ENCODE measurements at places on chromosomes 1 and 21. TPM values are rescaled to one million over a fixed set of nuclear protein-coding genes. Genes with fewer than 3 reads are reported as not detected.

DNAI4 gene
- 3.7 TPM for total RNA-seq

CSDE1 gene
- total RNA-seq, result 410 TPM

HAO2 gene
- total RNA-seq, result not detected

DNA sequence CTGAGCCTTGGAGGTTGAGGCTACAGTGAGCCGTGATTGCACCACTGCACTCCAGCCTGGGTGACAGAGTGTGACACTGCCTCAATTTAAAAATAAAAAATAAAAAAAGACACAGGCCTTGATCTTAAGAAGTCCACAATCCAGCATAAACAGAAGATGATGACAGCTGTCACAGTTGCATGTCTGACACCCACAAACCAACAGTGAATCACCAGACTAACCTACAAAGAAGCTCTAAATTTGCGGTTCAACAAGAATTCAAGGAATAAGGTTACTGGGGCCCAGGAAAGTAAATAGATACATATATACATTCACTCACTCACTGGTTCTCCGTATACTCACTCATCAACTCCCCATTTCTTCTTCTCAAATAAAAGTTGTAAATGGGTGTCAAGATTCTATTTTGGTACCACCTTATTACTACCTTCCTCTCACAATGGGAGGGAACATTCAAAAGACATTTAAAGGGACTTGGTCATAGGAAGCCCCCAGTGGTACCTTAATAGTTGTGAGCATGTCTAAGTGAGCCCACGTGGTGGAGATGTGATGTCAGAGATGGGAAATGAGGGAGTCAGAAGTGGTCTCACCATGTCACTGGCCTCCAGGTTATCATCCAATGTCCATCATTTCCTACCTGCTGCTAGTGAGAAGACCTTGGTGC, 66.9 kb upstream of the PRDX6 start:
- no peak overlapping the region for H3K4me3 ChIP-seq
- no peak for DNase-seq
- H3K4me1 ChIP-seq, result peaks cover 38% of the 10 kb centered on the region
- peak overlapping the region; percentile 52 for H3K27ac ChIP-seq
- no peaks in the 10 kb centered on the region for H3K27me3 ChIP-seq

DNA sequence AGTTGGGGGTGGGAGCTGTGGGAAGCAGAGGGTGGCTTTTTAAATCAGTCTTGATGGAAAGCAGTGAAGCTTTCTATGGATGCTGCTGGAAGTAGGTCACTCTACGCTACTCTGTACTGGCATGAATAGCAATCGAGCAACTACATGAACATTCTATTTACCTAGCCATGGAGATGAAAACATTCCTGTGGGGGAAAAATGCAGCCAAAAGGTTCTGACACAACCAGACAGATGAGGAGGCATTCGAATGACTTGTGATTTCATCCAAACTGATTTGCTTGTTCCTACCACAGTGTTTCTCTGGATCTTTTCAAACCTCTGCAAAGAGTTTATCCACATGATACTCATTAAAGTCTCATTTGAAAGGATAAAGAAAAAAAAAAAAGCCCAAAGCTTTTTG, 95.0 kb downstream of the ASTN1 start:
- no peak for DNase-seq
- H3K27ac ChIP-seq, result no peak overlapping the region

GRCh38 chr1:37158113-37158749, 123.9 kb upstream of the GRIK3 start:
- H3K27ac ChIP-seq, result no peak overlapping the region
- no peaks in the 10 kb centered on the region for H3K36me3 ChIP-seq
- peak; percentile 23 for DNase-seq
- H3K4me3 ChIP-seq, result no peak overlapping the region
- no peaks in the 10 kb centered on the region for H3K27me3 ChIP-seq
- H3K4me1 ChIP-seq, result no peaks in the 10 kb centered on the region

- no peaks in the 10 kb centered on the region for H3K27me3 ChIP-seq
- H3K27ac ChIP-seq, result no peak overlapping the region
- H3K36me3 ChIP-seq, result no peaks in the 10 kb centered on the region
- DNase-seq, result no peak
Measured at GRCh38 chr1:204321665-204322064, 38.1 kb downstream of the PLEKHA6 start.

GRCh38 chr1:186657481-186657880, 22.7 kb downstream of the PTGS2 start:
- no peaks in the 10 kb centered on the region for H3K4me1 ChIP-seq
- no peak overlapping the region for H3K4me3 ChIP-seq
- no peak for DNase-seq
- no peaks in the 10 kb centered on the region for H3K36me3 ChIP-seq
- no peaks in the 10 kb centered on the region for H3K27me3 ChIP-seq
- no peak overlapping the region for H3K27ac ChIP-seq

GRCh38 chr21:41589131-41589530, 81.2 kb upstream of the TMPRSS2 start:
- peaks cover 9% of the 10 kb centered on the region for H3K27me3 ChIP-seq
- no peak overlapping the region for H3K27ac ChIP-seq
- no peak overlapping the region for H3K4me3 ChIP-seq
- DNase-seq, result no peak
- H3K36me3 ChIP-seq, result no peaks in the 10 kb centered on the region
- no peaks in the 10 kb centered on the region for H3K4me1 ChIP-seq

GRCh38 chr21:30710499-30710898, 8.1 kb downstream of the KRTAP21-3 start:
- no peak overlapping the region for H3K27ac ChIP-seq
- H3K4me3 ChIP-seq, result no peak overlapping the region
- H3K27me3 ChIP-seq, result no peaks in the 10 kb centered on the region
- no peaks in the 10 kb centered on the region for H3K4me1 ChIP-seq

GRCh38 chr21:46545363-46545762, 59.5 kb downstream of the S100B start:
- no peak for DNase-seq
- peaks cover 10% of the 10 kb centered on the region for H3K4me1 ChIP-seq
- no peak overlapping the region for H3K27ac ChIP-seq
- no peaks in the 10 kb centered on the region for H3K27me3 ChIP-seq
- H3K36me3 ChIP-seq, result peaks cover 22% of the 10 kb centered on the region

DNA sequence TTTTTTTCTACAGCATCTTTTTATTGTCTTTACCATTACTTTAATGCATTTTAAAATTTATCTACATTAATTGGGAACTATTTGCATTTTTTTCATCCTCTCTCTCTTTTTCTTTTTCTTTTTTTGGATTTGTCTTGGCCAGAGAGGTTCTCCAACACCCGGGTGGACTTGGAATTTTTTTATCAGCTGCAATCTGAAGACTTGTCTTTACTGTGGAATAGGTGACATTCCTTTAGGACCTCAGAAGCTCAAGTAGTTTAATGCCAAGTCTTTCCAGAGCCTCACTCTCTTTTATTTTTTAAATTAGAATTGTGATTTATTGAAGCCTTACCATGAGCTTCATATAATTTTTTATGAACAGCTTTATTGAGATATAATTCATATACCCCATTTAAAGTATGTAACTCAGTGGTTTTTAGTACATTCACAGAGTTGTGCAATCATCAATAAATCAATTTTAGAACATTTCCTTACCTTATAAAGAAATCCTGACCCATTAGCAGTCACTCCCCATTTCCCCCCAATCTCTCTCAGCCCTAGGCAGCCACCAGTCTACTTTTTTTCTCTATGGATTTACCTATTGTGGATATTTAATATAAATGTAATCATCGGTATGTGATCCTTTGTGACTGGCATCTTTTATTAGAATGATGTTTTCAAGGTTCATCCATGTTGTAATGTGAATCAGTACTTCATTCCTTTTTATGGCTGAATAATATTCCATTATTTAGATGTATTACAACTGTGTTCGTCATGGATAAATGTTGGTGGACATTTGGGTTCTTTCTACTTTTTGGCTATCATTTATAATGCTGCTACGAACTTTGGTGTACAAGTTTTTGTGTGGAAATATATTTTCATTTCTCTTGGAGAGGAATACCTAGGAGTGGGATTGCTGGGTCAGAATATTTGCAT, 6.2 kb downstream of the TUFT1 start:
- peaks cover 8% of the 10 kb centered on the region for H3K4me1 ChIP-seq
- H3K27ac ChIP-seq, result no peak overlapping the region
- DNase-seq, result no peak
- H3K36me3 ChIP-seq, result no peaks in the 10 kb centered on the region
- no peak overlapping the region for H3K4me3 ChIP-seq

- no peaks in the 10 kb centered on the region for H3K36me3 ChIP-seq
- H3K27me3 ChIP-seq, result peaks cover 8% of the 10 kb centered on the region
- no peak for DNase-seq
- H3K4me3 ChIP-seq, result no peak overlapping the region
- no peak overlapping the region for H3K27ac ChIP-seq
Measured at GRCh38 chr1:26972390-26972789, 12.1 kb upstream of the KDF1 start.
